ENCODE measurements at places on chromosomes 4 and X.

DNA sequence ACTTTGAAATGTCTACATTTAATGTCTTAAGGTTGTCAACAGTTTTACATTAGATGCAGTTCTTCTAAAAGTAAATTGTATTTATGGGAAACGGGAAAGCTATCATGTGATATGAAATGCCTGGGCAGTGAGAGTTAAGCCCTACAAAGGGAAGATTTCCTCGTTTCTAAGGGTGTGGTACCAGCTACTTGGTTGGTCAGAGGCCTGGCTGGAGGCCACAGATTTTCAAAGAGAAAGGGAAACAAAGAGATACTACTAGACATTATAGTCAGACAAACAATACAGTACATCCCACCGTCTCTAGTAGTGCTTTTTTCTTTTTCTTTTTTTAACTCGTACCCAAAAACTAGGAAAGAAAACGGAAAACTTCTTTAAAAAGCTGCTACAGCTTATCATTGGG is 467.8 kb downstream of the PCDH7 start:
- DNase-seq = no peak

- DNase-seq = no peak
These were observed 2.9 kb downstream of the NDST4 start for GRCh38 chr4:115110191-115111181.

GRCh38 chr4:7092026-7092425 is 24.2 kb upstream of the GRPEL1 start:
- no peak for DNase-seq

DNA sequence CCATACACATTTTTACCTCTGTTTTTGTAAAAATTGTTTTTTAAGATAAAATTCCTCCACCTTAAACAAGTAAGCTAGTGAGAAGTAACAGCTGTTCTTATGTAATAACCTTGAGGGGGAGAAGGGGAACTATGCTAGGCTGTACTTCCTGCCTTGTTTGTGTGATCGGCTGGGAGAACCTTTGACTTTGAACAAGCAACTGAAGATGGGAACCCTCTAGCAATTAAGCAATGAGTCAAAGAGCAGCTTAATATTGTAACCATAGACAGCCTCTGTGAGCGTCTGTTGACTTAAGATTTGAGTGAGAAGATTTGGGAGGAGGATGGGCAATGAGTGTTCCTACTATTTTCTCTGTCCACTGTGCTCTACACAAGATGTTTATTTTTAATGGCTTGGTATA is 135.1 kb downstream of the SCLT1 start:
- no peak for DNase-seq

- no peak for DNase-seq
These were observed 71.8 kb downstream of the FAM193A start for GRCh38 chr4:2608291-2608690.

GRCh38 chrX:25427873-25428555 is 412.2 kb upstream of the ARX start:
- no peak for DNase-seq

GRCh38 chr4:188876881-188877280 is 737.6 kb downstream of the TRIML1 start:
- no peak for DNase-seq

DNA sequence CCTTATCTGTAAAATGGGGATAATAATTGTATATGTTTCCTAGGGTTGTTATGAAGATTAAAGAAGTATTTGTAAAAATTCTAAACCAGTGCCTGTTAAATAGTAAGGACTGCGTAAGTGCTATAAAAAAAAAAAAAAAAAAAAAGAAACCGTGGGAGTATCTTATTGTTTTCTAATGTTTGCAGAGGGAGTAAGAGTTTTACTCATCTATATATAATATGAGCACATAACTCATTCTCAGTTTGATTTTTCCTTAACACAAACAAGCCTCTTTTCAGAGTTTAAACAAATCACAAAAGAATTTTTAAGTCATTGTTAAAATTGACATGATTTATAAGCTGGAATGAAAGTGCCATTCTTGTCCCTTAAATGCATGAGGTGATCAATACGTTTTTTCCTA is 104.9 kb downstream of the AMELX start:
- no peak for DNase-seq

GRCh38 chrX:74382613-74383012 is 38.7 kb upstream of the SLC16A2 start:
- peak; percentile 22 for DNase-seq

- no peak for DNase-seq
These were observed 50.1 kb upstream of the ADRA2C start for GRCh38 chr4:3715855-3716630.

DNA sequence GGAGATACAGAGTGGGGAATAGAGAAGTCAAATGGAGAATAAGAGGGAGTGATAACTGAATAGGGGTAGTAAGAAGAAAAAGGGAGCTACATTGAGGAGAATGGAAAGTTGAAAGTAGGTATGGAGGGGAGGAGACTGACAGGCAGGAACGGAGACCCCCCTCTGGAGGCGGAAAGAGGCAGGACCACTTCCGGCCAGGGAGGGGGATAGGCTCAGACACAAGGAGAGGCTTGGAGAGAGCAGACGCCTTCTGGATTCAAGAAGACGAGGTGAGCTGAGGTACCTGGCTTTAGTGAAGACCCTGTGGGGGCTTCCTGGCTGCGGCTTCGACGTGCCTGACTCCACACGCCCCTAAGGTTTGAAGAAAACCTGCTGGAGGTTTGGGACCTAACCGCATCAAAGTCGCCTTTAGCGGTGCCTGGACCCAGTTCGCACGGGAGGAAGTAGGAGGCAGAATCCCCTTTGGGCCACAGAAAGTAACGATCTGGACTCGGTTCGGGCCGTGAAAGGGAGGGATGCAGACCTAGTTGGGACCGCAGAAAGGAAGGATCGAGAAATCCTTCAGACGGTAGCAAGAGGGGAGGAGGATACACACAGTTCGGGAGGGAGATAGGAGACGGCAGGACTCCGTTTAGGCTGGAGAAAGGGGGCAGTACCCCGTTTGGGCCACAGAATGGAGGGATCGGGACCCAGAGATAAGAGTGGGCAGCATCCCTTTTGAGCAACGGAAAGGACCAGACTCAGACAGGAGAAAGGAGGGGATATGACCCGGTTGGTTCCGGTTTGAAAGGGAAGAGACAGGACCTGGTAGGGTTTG is at the start of gene TRO:
Gene TRO, plus strand, starts transcription at position 215 of the 817 bp plus-strand sequence. CDS start 1,423 bp downstream, outside the sequence.
- DNase-seq = no peak

DNA sequence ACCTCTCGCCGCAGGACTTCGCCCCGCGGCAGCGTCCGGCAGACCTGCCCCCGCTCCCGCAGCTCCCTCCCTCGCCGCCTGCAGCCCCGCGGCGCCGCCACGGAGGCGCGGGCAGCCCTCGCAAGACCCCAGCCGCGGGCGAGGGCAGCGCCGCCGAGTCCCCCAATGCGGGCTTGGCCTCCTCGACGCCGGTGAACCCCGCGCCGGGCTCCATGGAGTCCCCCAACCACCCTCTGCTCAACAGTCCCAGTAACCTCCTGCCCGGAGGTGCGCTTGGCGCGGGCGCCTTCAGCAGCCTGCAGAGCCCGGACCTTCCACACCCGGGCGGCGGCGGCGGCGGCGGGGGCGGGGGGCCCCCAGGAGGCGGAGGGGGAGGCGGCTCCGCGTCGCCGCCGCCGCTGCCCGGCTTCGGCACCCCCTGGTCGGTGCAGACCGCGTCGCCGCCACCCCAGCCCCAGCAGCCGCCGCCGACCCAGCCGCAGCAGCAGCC is 1.2 kb downstream of the CPEB2 start:
- peak; percentile 47 for DNase-seq

DNA sequence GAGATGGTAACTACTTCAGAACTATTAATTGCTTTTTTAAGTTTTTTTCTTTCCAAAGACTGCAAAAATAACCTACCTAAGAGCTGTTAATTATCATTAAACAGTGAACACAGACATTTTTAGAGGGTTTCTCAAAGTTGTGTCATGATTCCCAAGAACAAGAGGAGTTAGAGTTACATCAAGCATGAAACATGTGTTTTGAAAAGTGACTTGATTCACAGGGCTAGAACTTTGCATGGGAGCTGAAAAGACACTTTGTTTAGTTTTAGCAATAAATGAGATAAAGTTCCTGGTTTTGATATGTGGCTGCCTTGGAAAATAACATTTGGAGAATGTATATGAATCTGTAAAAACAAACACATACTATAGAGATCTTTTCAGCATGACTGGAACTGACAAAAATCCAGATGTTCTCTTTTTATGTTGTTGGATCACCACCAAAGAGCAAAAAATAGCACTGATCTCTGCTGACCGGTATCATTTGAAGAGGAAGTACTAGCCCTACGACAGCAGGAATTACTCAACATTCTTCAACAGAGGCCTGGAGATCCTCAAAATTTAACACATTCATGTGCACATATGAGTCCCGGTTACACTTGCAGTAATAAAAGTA is 173.0 kb upstream of the PCDH18 start:
- DNase-seq = no peak

- DNase-seq = no peak
These were observed 1554.0 kb upstream of the PCDH10 start for GRCh38 chr4:131595140-131595539.

- DNase-seq = no peak
These were observed 173.8 kb upstream of the RAI2 start for GRCh38 chrX:18034945-18035344.

DNA sequence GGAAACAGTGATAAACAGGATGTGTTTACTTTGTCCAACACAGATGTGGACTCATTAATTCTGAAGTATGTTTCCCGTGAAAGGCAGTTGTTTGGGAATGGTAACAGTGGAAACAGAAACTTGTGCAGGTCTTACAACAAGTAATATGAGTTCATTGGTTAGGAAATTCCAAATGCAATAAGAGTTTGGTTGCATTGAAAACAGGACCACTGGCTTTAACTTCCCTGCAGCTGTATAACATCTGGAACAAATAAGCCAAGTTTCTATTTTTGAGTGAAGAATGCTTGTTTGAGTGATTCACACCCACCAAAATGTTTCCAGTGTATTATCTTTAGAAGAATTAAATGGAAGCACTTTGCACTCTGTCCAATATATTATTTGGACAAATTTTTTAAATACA is 82.4 kb upstream of the BMP3 start:
- no peak for DNase-seq

DNA sequence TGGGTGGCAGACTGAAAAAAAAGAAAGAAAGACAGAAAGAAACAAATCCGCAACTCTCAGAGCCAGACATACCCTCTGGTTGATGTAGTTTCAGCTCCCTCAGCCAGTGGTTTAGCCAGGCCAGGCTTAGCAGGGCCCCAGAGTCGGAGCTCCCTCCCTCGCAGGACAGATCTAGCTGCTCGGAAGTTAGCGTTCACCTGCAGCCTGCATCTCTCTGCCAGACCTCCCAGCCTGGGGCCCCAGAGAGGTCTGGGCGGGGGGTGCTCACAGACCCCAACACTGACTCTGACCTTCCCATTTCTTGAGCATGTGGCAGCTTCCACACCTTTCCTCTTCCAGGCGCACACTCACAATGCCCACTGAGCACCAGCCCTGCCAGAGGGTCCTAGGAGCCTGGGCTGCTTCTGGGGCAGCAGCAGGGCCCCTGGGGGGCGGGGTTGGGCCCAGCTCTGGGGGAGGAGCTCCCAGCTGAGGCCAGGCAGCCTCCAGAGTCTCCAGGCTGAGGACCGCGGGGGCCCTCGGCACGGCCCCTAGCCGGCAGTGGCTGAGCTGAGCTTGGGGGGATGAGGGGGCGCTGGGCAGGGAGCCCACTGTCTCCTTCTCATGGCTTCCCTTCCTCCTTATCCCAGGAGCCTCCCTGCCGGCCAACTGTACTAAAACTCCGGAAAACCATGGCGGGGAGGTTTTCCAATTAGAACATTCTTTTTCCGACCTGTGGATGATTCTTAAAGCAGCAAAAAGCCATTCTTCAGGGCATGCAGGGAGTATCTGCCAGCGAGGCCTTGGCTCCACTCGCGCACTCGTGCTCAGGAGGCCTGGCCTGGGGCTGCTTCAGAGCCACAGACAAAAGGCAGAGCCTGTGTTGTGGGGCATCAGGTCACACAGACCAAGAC is 4.6 kb upstream of the ZNF185 start:
- DNase-seq = no peak

DNA sequence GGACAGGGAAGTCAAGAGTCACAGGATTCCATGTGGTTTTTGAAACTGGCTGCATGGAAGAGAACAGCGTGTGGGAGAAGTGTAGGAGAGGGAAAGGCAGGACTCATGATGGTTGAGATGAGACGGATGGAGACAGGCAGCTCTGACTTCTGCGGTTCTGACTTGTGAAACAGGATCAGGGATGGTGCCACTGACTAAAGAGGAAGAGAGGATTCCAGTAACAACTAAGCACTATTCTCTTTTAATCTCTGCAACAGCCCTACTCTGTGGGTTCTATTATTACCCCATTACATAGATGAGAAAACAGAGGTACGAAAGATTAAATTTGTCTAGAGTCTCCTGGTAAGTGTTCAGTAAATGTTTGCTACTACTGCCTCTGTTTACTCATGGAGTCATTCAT is 156.3 kb downstream of the CBR4 start:
- no peak for DNase-seq

GRCh38 chr4:118954246-118954645 is 65.6 kb downstream of the SYNPO2 start:
- DNase-seq = no peak

DNA sequence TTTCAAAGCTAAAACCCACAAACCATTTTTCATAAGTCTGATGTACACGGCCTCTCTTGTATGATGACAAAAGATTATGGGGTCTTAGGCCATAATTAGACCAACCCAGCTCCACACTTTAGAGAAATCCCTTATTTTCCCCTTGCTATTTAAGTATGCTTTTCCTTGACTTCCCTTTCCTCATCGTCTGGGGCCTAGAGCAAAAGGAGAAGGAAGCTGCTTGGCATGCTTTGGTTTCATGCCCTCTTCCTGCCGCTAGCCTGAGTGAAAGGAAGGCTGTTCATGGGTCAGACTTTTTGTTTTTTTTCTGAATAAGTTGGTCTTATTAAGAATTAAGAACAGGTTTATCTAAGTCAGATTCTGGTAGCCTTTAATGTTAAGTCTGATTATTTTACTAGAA is 10.6 kb upstream of the RASGEF1B start:
- no peak for DNase-seq

- DNase-seq = no peak
These were observed 170.9 kb upstream of the GRIA3 start for GRCh38 chrX:123013141-123013540.

- DNase-seq = no peak
These were observed 66.1 kb downstream of the TBC1D9 start for GRCh38 chr4:140690093-140690492.

- DNase-seq = no peak
These were observed 51.1 kb upstream of the UGT8 start for GRCh38 chr4:114547340-114548134.

- no peak for DNase-seq
These were observed 190.4 kb downstream of the AR start for GRCh38 chrX:67734111-67734753.

Data from activated CD4-positive, alpha-beta T cell treated with anti-CD3 and anti-CD28 coated beads for 1 hour (primary cell).